ENCODE measurements at places on chromosomes 7 and 10.

DNA sequence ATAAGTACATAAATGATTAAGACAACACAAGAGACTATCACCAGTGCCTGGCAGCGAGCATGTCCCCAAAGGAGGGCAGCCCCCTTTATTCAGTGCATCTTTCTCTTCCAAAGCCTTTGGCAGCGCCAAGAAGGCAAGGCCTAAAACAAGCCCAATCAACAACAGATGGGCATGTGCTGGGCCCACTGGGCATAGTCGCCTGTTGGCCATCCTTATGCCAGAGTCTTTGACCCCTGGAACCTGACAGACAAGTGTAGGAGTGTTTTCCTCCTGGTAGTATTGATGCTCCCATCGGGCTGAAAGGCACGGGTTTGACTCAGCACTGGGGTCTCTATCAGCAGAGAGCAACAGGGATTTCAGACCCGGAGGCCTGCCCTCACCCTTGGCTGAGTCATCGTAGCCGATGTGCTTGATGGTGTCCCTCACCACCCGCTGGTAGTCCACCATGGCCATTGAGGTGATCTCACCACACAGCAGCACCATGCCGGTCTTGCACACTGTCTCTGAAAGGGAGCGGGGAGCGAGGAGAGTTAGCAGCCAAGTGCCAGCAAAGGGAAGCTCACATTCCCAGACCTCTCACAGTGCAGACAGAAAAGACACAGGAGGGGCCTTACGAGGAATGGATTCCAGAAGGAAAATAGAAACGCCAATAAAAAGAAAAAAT, 5.8 kb downstream of the MAT1A start:
- no peak for DNase-seq

GRCh38 chr7:72710983-72711382, 117.0 kb downstream of the TYW1B start:
- DNase-seq, result no peak

DNA sequence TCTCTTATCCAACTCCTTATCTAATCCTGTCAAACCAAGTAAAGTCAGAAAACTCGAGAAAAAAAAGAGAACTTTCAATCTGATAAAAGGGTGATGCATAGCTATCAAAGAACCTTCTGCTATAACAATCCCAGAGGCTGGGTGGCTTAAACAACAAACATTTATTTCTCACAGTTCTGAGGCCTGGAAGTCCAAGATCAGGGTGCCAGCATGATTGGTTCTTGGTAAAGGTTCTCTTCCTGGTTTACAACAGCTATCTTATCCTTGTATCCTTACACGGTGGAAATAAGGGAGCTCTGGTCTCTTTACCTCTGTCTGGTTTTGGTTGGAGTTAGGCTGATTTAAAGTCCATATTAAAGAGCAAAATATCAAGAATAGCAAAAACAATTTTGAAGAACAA, 131.9 kb downstream of the PHTF2 start:
- no peak for DNase-seq

DNA sequence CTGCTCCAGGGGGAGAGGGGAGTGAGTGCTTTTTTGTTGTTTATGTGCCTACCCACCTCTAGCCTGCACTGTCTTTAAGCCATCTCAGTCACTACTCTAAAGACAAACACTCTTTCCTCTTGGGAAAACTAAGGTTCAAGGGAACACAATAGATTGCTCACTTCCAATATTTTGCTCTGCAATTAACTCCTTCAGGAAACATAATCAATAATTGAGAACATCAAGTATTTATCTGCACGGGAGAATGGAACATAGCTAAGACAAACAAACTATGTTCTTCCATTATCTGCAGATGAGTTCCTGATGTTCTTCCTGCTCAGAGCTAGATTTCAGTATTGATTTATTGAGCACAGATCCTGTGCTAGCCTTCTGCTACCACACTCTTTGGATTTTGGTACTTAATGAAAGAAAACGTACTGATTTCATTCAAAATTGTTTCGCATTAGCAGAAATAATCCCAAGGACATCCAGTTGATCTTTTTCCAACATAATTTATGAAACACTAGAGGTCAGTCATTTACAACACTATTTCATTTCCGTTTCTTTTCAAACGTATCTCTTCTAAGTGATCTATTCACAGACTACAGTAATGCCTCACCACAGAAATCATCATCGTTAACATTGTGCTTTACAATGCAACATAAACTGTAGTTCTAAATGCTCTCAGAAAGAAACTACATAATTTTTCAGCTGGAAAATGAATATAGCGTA, 8.3 kb downstream of the NEBL start:
- DNase-seq, result no peak

DNA sequence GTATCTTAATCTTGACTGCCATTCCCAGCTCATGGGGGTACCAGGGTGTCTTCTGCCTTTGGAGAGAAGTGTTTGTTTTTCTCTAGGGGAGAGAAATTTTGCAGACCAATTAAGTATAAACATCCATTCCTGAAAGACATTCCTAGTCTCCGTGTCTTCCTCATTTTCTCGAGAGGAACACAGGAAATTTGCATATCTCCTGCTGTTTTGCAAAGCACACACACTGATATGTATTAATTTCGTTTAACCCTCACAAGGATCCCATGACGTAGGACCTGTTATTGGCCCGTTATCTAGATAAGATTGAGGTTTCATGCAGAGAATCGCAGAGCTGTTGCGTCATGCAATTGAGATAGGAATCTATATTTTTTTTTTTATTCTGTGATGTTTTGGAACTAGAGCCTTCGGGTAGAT, 944 bp downstream of the RHBDD2 start:
- DNase-seq, result peak; percentile 30

- DNase-seq, result no peak
These were observed 135.9 kb downstream of the ELAPOR2 start for GRCh38 chr7:86923527-86923926.

DNA sequence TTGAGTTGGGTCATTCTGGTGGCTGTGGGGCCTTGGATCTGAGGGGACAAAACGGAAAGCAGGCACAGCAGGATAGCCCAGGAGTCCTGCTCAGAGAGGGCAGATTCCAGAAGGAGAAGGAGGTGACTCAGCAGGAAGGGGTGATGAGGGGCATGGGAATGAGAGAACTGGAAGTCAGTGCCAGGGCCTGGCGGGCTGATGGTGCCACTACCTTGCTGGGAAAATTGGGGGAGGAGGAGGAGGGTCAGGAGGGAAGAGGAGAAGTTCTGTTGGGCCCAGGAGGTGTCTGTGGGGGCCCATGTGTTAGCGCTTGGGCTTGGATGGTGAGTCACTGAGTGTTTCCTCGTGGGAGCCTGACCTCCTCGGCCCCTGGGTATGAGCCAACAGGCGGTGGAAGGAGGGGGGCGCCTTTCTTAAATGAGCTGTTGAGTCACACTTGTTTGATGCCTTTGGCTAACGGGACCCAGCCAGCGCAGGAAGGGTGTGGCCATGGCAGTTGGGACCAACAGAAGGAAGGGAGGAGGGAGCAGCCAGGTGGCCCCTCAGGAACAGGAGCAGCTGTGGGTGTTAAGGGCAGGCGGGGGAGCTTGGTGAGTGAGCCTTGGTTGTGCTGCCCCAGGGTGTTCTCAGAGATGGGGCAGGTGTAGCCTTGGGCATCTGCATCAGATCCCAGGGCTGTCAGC, 130.0 kb upstream of the BTBD16 start:
- no peak for DNase-seq

- no peak for DNase-seq
These were observed 34.2 kb downstream of the CAMK2B start for GRCh38 chr7:44291066-44291732.

DNA sequence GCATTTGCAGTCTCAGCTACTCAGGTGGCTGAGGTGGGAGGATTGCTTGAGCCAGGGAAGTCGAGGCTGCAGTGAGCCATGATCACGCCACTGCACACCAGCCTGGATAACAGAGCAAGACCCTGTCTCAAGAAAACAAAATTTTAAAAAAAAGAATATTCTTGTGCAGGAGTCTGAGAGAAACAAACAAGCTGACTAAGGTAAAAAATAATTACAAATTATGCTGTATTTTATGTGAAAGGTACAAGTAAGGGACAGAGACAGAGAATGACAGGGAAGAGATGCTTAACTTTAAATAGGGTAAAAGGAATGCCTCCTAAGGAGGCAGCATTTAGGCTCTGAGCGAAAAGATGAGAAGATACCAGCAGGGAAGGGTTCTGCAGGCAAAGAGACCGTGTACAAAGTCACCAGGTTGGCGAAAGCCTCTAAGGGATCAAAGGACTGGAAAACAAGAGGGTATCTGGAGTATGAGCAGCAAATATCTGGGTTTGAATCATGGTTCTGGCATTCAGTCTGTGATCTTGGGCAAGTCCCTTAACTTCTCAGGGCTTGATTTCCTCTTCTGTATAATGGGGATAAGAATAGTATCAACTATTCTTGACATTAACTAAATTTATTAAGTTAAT, 106.2 kb upstream of the RHOBTB1 start:
- no peak for DNase-seq

DNA sequence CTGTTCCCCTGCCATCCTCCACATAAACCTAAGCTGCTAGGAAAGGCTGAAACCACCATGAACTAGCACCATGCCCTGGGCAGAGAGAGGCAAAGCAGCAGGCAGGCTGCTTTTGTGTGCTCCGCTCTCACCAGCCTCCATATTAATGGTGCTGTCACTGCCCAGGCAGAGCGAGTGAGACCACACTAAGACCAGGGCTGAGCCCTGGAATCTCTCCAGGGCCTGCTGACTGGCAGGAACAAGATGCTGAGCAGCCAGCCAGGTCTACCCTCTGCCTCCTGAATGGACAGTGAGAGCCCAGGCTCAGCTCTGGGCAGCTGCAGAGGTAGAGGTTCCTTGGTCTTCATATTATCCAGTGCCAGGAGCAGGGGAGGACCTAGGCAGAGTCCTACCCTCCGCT, 1.6 kb upstream of the CRHR2 start:
- no peak for DNase-seq

- DNase-seq, result no peak
These were observed 285.0 kb upstream of the ZMIZ1 start for GRCh38 chr10:78783753-78784152.

- DNase-seq, result no peak
These were observed 14.2 kb upstream of the NPC1L1 start for GRCh38 chr7:44555350-44555749.

GRCh38 chr10:116779076-116779687, 36.8 kb upstream of the HSPA12A start:
- no peak for DNase-seq

DNA sequence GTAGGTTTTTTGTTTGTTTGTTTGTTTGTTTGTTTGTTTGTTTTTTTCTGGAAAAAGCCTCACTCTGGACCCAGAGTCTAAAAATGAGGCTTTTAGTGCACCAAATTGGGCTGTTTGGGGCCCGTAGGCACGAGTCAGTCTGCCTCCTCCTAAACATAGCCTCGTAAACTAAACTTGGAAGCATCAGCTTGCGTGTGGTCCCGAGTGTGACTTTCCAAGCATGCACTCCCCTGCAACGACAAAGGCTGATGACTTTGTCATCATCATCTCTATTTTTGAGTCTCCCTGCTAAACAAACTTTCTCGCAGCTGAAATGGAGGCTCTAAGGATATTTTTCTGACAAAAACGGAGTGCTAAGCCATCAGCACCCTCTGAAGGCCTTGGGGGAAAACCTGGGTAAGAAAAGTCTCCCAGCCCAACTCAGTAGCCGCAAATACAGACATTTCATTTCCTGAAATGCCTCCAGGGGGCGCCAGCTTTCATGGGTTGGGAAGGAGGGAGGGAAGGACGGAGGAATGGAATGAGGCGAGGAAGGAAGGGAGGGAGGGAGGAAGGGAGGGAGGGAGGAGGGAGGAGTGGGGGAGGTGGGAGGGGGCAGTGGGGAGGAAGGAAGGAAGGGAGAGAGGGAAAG, 245.9 kb downstream of the KCNMA1 start:
- DNase-seq, result peak; percentile 50

DNA sequence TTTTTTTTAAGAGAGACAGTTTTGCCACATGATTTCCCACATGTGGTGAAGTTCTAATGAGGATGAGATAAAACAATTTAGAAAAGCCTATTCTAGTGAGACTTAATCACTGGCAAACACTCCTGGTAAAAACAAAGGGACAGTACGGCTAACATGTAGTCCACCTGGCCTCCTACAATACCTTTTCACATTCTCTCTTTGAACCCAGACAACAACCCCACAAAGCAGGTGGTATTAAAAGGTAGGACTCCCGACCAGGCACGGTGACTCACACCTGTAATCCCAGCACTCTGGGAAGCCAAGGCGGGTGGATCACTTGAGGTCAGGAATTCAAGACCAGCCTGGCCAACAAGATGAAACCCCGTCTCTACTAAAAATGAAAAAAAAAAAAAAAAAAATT, 12.4 kb downstream of the PARD3 start:
- DNase-seq, result peak; percentile 24

DNA sequence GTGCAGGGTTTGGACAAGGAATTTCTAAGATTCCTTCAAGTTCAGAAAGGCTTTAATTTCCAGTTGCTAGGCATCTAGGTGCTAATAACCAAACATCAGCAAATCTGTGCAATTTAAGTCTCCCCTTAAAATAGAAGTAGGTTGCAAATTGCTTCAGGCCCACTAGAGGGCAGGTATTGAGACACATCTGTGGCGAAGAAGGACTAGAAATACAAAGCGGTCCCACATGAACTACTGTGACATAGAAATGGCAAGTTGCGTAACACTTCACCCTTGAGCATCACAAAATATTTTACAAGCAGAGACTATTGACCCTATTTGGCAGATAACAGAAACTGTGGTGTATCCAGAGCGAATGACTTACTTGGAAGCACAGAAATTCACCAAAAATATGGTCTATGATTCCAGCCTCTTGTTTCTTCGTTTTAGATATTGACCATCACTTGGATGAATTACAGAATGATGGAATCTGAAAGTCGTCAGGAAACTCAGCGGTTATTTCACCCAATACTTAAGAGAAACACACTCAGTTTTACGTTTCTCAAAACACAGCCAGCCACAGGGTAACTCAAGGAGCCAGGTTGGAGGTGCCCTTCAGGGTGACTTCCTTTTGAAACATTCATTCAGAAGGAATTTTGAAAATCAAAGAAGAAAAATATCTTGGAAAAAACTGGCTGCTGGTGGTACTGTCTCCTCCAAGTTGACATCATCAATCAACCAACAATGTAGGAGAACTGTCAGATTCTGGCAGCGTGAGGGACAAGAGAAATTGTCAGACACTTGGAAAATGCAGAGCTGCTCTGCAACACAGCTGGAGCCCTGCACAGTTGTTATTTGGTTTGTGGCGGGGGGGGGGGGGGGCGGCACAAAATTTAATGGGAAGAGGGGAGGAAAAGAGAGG, 256.3 kb upstream of the MINDY3 start:
- DNase-seq, result peak; percentile 21

- DNase-seq, result no peak
These were observed 9.6 kb downstream of the CTTNBP2 start for GRCh38 chr7:117863618-117864017.

DNA sequence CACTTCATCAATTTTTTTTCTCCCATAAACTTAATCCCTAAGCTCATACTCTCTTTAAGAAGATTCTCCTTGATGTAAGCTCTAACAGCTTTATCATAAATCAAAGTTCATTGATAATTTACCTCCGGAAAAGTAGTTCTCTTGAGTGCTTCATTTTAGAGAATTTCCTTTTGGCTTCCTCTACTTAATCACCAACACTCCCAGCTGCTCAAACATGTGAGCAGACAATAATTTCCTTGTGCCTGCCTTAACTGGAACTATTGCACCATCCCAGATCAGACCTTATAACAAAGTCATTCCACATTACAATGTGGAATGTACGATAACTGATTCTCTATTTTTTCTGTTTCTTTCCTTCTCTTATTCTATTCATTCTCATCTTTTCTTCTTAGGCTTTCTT, 5.9 kb downstream of the FEZF1 start:
- DNase-seq, result no peak

Measured in COR-L47 (cell line).